ENCODE measurements at places on chromosomes 3 and 15.

GRCh38 chr3:168341192-168341815 is 245.6 kb upstream of the GOLIM4 start:
- DNase-seq = no peak

- DNase-seq = no peak
Observed at GRCh38 chr15:68316061-68316804, 38.7 kb downstream of the FEM1B start.

- no peak for DNase-seq
Observed at GRCh38 chr3:45988804-45989203, 6.8 kb downstream of the FYCO1 start.

DNA sequence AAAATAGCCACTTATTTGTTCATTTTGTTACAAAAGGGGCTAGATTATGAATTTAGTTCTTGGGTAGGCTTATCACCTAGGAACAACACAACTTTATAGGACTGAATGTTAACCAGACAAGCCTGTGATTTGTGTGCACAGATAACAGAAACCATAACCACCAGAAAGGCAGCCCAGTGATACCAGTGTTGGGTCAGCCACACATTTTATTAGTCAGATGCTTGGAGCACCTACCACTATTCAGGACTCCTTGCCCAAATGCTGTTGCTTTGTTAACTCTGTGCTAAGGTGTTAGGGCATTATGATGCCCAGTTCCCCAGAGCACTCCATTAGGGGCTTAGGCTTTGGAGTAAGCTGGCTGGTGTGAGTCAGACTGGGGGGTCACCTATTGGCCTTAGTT is 22.5 kb downstream of the PLCL2 start:
- DNase-seq = no peak

- no peak for DNase-seq
Observed at GRCh38 chr3:133812872-133813271, 7.3 kb downstream of the SRPRB start.

DNA sequence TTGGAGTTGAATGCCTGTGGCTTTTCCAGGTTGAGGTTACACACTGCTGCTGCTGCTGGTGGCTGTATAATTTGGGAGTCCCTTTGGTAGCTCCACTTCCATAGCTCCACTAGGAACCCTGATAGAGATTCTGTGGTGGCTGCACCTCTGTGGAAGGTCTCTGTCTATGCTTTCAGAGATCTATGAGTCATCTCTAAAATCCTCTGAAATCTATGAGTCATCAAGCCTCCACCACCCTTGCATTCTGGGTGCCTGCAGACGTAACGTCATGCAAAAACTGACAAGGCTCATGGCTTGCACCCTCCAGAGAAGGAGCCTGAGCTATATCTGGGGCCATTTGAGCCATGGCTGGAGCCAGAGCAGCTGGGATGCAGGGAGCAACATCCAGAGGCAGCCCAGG is 1037.0 kb upstream of the CFAP20DC start:
- peak; percentile 65 for DNase-seq

GRCh38 chr3:4841225-4841624 is 138.0 kb upstream of the BHLHE40 start:
- DNase-seq = no peak

GRCh38 chr15:67149068-67149772 is 83.8 kb downstream of the SMAD3 start:
- DNase-seq = no peak

GRCh38 chr3:157859541-157859940 is 246.7 kb downstream of the SHOX2 start:
- no peak for DNase-seq

DNA sequence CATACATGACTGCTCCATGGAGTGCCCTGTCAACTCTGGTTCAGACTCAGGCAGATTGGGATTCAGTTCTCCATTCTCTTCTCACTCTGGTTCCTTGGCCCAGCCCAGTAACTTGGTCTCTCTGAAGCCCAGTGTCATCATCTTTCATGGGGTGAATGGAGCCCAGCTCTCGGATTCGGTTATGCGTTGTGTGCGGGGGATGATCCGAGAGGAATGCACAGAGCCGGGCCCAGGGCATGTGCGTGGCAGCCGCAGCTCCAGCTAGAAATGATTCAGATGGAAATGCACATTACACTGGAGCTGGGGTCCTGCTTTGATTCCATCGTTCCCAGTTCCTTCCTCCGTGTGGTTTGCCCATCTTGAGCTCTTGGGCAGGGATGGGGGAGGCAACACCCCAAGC is 189.4 kb downstream of the FEZF2 start:
- no peak for DNase-seq

DNA sequence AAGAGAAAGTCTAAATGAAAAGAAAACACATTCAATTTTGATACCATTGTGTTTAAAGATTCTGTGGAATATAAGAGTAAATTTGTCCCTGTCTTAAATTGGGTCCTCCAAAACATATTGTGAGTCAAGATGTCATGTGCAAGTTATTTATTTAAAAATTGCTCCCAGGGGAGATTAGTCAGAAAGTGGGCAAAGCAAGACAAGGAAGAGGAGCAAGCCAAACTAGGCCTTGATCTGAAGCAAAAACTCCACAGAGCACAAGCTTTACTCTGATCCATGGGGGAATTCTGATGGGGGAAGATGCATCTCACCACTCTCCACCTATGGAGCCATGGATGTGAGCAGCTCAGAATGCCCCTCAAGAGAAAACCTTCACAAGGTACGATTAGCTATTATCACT is 342.8 kb upstream of the IL12A start:
- DNase-seq = no peak

DNA sequence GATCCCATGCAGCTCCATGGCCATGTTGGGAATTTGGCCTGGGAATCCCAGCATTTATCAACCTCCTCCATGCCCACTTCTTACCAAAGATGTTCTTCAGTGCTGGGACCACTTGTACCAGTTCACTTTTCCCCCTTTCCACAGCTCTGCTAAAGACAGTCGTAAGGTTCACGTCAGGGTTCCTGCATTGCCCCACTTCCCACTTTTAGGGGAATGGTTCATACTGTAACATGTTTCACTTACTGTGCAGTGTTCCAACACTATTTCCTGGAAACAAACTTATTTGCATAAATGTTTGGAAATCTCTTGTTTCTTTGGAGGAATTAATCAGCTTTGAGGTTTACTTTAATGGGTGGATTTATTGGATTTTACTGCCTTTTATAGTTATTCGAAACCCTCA is 17.0 kb downstream of the APH1B start:
- DNase-seq = no peak

GRCh38 chr3:194540274-194540905 is 53.6 kb upstream of the ATP13A3 start:
- no peak for DNase-seq

DNA sequence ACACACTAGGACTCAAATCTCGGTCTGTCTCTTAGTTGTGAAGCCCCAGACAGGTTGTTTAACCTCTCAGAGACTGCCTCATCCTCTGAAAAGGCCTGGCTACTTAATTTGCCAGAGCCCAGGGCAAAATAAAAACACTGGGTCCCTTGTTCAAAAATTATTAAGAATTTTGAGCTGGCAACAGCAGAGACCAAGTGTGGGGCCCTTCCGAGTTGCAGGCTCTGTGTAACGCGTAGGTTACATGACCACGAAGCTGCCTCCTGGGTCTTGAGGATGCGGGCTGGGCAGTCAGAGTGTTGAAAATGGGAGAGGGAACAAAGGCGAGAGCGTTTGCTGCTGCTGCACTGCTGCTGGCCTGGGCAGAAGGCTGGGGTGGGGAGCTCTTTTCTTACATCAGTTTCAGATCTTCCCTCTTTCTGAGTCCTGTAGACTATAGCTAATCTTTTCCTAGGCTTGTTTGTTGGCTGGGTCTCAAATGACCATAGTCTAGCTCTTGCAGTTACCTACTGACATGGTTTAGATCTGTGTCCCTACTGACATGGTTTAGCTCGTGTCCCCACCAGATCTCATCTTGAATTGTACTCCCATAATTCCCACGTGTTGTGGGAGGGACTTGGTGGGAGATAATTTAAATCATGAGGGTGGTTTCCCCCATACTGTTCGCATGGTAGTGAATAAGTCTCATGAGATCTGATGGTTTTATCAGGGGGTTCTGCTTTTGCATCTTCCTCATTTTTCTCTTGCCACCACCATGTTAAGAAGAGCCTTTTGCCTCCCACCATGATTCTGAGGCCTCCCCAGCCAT is 49.9 kb downstream of the CLEC3B start:
- no peak for DNase-seq

- no peak for DNase-seq
Observed at GRCh38 chr15:71713191-71713809, 97.1 kb upstream of the NR2E3 start.

- no peak for DNase-seq
Observed at GRCh38 chr15:35481992-35482391, 64.0 kb downstream of the DPH6 start.

DNA sequence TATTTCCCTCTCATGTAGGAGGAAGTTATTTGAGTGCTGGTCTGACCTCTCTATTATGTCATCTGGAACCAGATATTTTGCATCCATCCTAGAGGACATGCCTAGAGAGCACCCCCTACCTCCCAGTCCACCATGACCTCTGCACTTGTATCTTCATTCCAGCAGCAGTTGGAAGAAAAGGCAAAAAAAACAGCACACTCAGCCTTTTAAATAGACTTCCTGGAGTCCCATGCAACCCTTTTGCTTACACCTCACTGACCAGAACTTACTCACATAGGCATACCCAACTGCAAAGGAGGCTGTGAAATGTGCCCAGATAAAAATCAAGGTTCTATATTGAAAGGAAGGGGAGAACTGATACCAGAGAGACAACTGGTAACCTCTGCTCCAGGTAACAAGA is 92.3 kb upstream of the FHIT start:
- DNase-seq = no peak

GRCh38 chr15:57537072-57537471 is 54.6 kb upstream of the MYZAP start:
- no peak for DNase-seq

DNA sequence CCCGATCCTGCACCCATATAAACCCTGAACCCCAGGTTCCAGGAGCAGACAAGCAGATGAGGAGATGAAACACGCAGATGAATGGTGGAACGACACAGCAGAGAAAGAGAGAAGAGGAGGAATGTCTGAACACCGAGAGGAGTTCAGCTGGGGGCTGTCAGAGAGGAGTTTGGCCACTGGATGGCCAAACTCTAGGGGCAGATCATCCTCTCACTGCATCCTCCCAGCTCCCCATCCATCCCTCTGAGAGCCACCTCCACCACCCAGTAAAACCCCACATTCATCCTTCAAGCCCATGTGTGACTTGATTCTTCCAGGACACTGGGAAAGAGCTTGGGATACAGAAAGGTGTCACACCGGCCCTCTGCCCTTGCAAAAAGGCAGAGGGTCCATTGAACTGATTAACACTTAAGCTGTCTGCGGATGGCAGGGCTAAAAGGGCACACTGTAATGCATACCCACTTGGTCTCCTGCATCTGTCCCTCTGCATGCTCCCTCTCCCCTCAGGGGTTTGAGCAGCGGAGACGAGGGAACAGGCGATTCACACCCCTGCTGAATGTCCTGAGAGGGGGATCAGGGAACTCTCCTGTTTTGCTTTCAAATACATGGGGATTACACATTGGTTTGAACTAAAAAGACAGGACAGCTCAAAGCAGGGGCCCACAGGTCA is 53.8 kb downstream of the TMED3 start:
- no peak for DNase-seq

DNA sequence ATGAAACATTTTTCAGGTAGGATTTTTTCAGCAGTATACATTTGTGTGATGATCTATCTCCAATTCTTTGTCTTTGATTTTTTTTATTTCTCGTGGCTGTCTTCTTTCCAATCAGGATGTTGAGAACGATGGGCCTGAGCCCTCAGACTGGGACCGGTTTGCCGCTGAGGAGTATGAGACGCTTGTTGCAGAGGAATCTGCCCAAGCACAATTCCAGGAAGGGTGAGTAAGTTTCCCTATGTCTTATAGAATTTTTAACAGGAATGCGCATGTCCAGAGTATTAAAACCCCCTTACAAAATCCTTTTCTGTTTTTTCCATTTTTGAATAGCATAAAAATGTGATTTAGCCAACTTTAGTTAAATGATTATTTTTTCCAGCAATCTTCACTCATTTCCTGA is 90.0 kb downstream of the MSL2 start:
- no peak for DNase-seq

DNA sequence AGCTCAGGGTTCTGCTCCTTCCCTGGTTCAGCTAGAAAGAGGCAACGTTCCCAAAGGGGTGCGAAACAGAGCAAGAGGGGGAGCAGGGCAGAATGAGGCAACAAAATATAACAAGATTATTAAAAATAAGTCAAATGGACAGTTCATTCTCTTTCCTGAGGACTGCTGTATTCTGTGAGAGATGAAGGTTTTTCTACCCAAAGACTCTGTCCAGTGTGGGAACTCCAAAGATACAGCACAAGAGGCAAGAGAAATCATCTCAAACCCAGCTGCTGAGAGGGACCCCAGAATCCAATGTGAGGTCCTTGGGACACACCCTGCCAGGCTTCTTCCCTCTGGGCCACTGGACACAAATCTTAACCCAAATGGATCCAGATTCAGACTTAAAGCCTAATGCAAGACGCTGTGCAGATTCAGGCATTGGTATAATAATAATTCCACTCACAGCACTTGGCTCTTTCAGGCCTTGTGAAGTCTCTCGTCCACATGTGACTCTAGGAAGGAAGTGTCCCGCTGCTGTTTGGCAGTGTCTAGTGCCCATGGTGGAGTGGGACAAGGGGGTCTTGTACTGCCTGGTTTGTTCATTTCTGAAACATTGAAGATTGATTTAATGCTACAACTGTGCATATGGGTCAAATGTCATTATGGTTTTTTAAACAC is 14.5 kb upstream of the ARHGAP31 start:
- DNase-seq = no peak

- peak; percentile 14 for DNase-seq
Observed at GRCh38 chr3:18891641-18892040, 256.7 kb upstream of the KCNH8 start.

DNA sequence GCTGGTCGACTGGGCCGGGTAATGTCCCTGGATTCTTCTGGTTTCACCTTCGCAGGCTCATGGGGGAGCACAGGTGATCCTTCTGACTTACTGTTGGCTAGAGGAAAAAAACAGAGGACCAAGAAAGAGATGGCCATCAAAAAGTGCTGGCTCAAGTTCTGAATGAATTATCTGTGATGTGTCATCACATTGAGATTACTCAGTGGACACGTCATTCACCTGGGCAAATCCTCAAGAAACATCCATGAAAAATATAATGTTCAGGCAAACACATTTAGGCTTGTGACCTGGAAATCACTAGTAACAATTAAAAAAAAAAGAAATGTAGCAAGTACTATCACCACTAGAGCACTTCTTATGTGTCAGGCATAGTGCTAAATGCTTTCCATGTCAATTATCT is 81.5 kb upstream of the SLC2A2 start:
- no peak for DNase-seq

DNA sequence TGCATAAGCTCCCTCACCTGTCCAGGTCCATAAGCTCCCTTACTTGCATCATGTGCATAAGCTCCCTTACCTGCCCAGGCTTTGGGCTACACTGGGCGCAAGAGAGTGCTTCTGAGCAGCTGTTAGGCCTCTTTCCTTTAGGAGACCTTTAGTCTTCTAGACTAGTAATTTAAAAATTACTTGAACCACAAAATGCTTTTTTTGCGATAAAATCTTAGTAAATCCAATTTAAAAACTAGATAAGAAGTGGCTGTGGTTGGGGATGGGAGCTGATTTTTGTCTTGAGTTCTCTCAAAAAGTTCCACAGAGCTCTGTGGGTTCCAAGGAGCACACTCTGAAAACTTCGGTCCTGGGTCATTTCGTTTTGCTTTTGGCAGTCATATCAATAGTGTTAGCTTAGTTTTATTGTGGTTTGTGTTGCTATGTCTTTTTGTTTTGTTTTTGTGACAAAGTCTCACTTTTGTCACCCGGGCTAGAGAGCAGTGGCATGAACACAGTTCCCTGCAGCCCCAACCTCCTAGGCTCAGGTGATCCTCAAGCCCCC is 6.7 kb downstream of the CEMIP start:
- no peak for DNase-seq

GRCh38 chr3:128698211-128699047 is 27.6 kb upstream of the RAB7A start:
- peak; percentile 36 for DNase-seq
